ENCODE measurements at places on chromosomes 13 and 19.

GRCh38 chr19:45137179-45137761 lies 23.5 kb downstream of the NKPD1 start:
- peak; percentile 11 for DNase-seq

GRCh38 chr19:45103156-45103507 lies 10.2 kb downstream of the PPP1R37 start:
- peak; percentile 64 for DNase-seq

DNA sequence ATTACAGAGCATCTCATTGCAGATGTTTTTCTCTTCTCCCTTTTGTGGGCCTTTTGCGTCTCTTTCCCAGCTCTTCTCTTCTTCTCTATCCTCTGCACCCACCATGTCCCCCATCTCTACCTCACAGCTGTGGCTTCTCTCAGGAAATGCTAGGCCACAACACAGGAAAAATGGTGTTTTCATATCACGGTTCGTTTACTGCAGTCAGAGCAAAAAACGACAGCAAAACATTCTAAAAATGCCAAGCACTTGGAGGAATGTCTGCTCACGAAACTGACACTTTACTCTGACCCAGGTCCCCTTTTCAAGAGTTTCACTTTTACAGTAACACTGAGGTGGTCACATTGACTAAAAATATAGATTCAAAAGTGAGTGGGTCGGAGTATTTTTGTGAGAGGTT lies 152.2 kb downstream of the DCT start:
- DNase-seq, result no peak

- DNase-seq, result no peak
Observed at GRCh38 chr13:26816881-26817280, 56.3 kb upstream of the GPR12 start.

- no peak for DNase-seq
Observed at GRCh38 chr19:7959211-7959610, 15.7 kb upstream of the TIMM44 start.

DNA sequence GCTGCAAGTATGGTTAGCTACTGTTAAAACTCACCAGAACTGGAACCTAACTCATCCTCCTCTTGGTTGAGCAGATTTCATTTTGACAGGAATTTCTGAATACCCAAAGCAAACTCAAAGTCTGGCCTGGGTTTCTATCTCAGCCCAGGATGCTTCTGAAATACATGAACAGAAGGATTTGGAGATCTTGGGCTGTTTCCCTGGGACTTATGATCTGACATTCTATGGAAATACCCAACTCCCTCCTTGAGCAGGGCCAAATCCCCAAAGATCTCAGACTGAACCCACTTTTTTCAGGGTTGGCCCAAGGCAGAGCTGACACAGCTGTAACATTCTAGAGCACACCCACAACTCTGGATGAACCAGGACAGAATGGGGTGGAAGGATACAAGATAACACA lies 1.1 kb upstream of the ITM2B start:
- DNase-seq, result no peak

- no peak for DNase-seq
Observed at GRCh38 chr13:76505437-76505836, 380.8 kb downstream of the KCTD12 start.

DNA sequence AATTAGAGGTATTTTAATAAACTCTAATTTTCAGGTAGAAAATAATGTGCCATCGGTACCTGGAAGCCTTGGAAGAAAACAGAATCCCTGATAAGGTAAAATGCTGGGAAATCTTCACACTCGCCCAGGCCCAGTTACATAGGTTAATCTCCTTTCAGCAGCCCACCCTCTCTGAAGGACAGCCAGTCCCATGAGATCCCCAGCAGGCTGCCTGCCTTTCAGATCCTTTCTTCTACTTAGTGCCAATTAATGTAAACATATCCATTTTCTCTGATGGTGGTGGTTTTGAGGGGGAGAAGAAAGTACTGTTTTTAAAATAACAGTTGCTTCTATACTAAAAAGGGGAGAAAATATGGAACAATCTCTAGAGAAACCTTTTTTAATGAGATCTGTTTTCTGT lies 12.2 kb downstream of the SMAD9 start:
- DNase-seq, result peak; percentile 51

DNA sequence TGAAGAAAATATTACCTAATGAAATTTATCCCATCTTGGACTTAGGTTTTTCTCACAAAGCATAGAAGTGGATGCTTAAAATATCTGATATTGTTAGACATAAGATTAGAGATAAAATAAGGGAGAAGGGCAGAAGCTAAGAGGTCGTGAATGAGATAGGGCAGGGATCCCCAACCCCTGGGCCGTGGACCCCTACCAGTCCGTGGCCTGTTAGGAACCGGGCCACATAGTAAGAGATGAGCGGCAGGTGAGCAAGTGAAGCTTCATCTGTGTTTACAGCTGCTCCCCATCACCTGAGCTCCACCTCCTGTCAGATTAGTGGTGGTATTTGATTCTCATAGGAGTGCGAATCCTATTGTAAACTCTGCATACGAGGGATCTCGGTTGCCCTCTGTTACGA lies 202.9 kb downstream of the GPC5 start:
- no peak for DNase-seq

DNA sequence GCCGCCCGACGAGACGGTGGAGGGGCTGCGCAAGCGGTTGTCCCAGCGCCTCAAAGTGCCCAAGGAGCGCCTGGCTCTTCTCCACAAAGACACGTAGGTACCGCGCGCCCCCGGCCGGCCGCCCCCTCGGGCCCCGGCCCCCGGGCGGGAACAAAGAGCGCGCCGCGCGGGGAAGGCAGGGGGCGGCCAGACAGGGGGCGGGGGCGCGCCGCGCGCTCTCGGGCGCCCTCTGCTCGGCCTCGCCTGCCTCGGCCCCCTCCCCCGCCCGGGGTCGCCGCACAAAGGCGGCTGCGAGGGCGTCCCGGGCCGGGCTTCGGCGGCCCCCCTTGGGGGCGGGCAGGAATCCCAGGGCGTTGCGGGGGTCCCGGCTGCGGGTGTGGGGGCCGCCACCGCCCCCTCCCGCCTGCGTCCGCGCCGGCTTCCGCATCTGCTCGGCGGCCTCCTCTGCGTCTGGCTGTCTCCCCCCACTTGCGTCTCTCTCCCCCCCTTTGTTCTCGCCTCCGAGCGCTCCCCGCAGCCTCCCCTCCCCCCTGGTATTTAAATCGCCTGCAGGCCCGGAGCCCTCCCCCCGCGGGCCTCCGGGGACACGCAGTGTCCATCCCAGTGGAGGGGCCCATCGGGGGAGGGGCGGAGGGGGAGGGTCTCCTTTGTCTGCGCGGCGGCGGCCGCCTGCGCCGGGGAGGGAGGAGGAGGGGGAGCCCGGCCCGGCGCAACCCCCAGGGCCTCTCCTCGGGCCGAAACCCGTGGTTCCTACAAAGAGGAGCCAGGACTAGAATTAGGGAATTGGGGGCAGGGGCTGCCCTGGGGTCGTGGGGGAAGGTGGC lies 2.3 kb downstream of the MIDN start:
- peak; percentile 90 for DNase-seq

DNA sequence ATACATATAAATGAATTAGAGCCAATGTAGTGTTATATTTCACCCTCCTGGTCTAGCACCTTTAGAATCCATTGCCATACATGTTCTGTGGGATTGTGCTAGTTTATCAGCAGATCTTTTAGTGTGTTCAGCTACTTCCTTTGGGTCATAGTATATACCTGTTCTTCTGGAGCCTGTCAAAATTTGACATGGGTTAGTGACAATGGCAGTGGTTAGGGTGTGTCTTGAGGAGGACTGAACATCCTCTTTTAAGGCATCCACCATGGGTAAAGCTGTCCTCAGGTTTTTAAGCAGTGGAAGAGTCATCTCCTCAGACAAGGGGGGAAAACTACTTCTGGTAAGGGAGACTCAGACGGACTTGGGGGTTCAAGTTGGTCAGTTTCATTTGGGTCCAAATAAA lies 29.4 kb downstream of the DNAJC3 start:
- no peak for DNase-seq

DNA sequence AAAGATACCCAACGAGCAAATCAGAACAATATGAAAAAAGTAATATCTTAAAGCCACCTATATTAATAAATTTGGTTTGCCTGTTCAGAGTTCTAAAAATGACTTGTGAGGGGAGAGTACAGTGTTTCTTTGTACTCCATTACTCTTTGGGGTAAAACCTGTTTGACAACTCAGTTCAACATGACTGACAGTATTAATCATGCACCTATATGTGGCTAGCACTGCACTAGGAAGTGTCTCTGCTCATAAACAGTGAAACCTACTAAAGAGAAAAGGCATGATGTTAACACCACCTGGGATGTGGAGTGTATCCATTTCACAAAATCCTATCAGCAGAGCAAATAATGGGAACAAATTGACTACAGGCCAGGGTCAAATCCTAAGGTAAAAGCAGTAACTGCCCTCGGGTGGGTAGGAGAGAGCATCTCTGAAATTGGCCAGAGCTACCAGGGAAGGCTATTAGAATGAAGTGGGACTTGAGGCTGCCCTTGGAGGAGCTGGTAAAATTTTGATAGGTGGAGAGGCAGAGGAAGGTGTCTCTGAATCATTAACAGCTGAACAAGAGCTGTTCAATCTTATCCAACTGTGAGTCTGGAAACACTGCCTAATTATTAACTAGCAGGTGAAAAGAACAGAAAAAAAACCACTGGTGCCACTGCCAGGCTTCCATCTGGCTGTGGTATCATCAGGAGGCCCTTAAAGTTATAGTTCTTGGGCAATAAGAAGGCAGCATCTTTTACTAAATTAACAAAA lies 365.1 kb downstream of the DNAJC15 start:
- no peak for DNase-seq

DNA sequence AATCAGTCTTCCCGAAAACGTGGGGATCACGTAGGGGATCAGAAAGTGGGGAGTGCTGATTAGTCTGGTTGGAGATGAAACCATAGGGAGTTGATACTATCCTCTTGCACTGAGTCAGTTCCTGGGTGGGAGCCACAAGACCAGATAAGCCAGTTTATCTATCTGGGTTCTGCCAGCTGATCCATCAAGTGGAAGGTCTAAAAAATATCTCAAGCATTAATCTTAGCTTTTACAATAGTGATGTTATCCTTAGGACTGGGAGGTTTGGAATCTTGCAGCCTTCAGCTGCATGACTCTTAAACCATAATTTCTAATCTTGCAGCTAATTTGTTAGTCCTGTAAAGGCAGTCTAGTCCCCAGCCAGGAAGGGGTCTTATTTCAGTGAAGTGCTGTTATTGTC lies 2474.2 kb downstream of the PCDH9 start:
- DNase-seq, result no peak

DNA sequence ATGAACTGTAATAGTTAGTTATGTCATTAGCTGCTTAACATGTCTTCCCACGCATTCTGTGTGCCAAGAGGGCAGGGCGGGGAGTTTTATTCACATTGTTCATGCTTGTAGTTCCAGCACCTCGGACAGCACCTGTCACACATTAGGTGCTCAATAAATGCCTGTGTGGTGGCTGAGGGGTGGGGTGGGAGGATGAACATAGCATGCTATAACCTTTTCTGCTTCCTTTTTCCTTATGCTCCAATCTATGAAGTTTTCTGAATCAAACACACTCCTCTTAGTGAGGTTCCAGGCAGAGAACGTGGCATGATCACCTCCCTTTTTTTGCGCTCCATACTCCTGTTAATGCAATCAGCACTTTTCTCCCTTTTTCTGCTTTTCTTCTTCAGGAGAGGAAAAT lies 15.8 kb upstream of the PTPRS start:
- DNase-seq, result no peak

- DNase-seq, result no peak
Observed at GRCh38 chr19:35582760-35583159, 3.2 kb upstream of the PMIS2 start.

GRCh38 chr13:23889615-23890607 lies 711 bp upstream of the MIPEP start:
- DNase-seq, result no peak

- no peak for DNase-seq
Observed at GRCh38 chr13:60629158-60629557, 232.1 kb downstream of the TDRD3 start.

GRCh38 chr13:33132644-33133440 lies 116.6 kb downstream of the KL start:
- no peak for DNase-seq

DNA sequence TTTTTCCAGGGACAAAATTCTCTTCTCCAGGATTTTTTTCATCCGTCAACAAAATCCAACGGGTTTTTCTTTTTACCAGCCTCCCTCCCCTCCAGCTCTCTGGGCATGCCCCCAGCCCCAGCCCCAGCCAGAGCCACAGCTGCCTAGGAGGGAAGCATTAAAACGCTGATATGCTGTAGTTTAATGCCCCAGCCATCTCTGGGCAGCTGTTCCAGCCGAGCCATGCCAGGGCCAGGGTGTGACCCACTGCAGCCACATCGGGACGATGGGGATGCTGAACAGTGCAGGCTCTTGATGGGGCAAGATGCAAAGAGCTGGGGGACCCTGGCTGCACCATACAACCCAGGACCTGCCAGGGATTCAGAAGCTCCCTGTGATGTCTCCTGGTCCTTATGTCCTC lies 32.1 kb downstream of the TSHZ3 start:
- DNase-seq, result no peak

- no peak for DNase-seq
Observed at GRCh38 chr13:65368832-65369231, 1861.3 kb downstream of the PCDH9 start.

DNA sequence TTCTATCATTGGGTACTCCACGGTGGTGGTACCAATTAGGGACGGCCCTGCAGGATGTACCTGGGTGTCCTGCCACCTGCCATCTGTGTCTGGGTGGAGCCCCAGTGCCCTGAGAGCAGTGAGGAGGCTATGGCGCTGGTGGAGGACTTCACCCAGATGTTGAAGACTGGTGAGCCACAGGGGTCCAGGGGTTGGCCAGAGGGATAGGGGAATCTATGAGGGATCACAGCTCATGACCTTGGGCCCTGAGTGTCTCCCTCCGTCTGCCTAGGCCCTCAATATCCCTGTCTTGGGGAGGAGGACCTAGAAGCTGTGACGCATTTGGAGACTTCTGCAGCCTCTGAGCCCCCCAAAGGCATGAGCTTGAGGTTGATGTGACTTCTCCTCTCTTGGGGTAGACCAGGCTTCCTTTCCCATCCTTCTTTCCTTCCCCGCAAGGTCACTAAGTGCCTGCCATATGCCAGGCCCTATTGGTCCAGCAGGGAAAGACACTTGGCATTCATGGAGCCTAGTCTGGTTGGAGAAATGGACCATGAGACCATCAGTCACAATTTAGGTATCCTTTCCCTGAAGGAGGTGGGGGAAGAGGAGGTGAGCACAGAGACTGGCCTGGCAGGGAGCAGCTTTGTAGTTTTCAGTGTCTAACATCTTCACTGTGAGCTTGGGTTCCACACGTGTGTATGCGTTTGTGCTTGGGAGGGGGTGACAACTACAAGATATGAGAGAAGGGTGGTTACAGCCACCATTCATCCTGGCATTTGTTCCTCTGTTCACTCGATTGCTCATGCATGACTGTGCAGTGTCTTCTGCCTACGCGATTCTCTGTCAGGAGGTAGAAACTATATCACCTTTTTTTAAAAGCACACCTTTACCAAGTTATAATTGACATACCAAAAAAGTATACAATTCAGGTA lies 5.1 kb upstream of the MZF1 start:
- no peak for DNase-seq

- no peak for DNase-seq
Observed at GRCh38 chr13:73492811-73493210, 434.0 kb downstream of the KLF5 start.

DNA sequence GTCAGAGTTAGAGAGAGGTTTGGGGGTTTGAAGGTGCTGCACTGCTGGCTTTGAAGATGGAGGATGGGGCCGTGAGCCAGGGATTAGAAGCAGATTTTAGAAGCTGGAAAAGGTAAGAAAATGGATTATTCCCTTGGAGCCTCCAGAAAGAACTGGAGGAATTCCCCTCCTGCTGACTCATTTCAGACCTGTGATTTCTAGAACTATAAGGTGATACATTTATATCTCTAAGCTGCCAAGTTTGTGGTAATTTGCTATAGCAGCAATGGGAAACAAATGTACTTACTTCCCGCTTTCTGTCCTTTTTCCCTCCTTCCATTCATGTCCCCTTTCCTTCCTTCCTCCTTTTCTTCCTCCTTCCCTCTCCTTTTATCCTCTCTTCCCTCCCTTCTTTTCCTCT lies 78.5 kb upstream of the PCDH8 start:
- no peak for DNase-seq

Data from BE2C (cell line).